Activated naive CD8-positive, alpha-beta T cell treated with anti-CD3 and anti-CD28 coated beads, Interleukin-2, amount 10 ng/mL, durations not matched to agents 7 days and 5 days (primary cell): ENCODE measurements at places on chromosomes 11 and 22.

DNA sequence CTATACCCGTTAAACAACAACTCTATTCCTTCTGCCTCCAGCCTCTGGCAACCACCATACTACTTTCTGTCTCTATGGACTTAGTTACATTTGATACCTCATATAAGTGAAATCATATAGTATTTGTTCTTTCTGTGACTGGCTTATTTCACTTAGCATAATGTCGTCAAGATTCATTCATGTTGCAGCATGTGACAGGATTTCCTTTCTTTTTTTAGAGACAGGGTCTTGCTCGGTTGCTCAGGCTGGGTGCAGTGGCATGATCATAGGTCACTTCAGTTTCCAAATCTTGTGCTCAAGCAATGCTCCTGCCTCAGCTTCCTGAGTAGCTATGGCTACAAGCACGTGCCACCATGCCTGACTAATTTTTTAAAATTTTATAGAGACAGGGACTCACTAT, 29.4 kb upstream of the SORL1 start:
- no peak for DNase-seq

- no peak for DNase-seq
Observed at GRCh38 chr22:39651053-39651996, 80.8 kb downstream of the CACNA1I start.

- no peak for DNase-seq
Observed at GRCh38 chr11:78825591-78826020, 250.9 kb upstream of the NARS2 start.

GRCh38 chr22:25112538-25113253, 87.0 kb upstream of the CRYBB3 start:
- no peak for DNase-seq

DNA sequence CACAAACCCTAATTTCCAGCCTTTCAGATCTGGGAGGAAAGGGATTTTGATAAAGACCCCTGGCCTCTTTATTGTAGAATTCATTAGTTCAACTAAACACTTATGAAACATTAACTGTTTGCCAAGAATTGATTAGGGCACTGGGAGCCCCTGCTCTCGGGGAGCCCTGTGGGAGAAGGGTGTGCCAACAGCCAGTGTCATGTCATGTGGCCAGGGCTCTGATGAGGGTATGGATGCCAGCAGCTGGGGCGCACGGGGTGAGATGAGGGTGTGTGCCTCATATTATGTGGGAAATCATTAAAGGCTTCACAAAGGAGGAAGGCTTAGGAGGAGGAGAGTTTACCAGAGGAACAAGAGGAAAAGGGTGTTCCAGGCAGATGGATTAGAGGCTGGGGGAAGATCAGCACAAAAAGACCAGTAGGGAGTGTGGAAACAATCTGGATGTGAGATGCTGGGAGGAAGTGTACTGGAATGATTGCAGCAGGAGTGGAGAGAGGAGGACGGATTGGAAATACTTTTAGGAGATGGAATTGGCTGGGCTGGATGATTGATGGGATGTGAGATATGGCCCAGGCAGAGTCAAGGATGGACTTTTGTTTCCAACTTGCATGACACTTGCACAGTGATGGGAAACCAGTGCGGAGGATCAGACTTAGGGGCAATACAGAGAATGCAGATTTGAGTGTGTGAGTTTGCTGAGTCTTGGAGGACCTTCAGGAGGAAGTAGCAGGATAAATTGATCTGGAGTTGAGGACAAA, 137.8 kb downstream of the CSNK2A3 start:
- no peak for DNase-seq

- no peak for DNase-seq
Observed at GRCh38 chr22:46971099-46971763, 208.8 kb downstream of the TBC1D22A start.

DNA sequence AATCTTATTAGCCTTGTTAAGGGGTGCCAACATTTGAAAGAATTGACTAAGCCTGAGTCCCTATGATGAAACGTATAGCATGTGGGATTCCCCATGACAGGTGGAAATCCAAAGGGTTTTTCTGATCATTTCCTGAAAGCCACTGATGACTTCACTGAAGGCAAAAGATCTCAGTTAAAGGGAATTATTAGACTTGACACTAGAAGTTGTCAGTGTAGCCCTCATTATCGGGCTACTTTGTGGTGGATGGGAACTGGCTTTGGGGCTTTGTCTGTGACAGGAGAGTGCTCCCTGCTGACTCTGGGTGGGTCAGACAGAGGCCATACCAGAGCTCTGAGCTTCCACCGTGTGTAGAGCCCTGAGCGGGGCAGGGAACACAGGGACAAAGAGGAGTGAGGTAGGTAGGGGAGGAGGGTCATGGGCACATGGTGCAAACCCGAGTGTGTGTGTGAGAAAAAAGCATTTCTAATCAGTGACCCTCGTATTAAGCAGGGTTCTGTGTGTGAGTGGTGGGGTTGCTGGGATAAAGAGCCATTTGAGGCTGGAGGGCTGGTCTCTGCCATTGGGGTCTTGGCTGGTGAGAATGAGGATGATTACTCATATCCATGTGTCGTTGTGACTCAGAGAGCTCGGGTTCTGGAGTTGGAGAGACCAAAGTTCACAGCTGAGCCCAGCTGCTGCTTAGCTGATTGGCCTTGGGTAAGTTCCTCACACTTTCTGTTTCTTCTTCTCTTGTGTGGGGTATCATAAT, 101.1 kb downstream of the GRIK4 start:
- no peak for DNase-seq

DNA sequence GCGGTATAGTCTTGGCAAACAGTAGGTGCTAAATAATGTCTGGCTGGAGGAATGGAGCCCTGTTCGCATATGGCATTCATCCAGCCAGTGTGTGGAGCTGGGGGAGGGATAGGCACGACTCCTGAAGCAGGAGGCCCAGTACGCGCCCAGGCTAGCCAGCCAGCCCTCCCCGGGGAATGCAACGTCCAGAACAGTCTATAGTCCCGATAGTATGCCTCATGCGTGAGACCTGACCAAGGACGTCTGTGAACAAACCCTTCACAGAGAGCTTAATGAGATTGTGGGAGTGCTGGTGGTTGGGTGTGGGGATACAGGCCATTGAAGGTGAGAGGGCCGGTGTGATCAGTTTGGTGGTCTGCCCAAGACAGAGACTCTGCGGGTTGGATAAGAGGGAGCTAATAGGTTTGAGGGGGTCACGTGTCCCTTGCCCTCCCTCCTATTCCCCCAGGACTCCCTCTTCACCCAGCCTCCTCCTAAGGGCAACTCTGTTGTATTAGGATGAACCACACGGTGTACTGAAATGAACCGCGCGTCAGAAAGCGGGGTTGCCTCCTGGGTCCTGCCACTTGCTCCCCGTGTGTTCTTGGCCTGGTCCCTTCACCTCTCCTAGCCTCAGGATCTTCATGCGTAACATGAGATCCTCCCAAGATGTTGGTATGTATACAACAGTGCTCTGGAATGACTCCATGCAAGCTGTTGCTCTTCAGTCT, 987 bp upstream of the GRIK4 start:
- DNase-seq: no peak

DNA sequence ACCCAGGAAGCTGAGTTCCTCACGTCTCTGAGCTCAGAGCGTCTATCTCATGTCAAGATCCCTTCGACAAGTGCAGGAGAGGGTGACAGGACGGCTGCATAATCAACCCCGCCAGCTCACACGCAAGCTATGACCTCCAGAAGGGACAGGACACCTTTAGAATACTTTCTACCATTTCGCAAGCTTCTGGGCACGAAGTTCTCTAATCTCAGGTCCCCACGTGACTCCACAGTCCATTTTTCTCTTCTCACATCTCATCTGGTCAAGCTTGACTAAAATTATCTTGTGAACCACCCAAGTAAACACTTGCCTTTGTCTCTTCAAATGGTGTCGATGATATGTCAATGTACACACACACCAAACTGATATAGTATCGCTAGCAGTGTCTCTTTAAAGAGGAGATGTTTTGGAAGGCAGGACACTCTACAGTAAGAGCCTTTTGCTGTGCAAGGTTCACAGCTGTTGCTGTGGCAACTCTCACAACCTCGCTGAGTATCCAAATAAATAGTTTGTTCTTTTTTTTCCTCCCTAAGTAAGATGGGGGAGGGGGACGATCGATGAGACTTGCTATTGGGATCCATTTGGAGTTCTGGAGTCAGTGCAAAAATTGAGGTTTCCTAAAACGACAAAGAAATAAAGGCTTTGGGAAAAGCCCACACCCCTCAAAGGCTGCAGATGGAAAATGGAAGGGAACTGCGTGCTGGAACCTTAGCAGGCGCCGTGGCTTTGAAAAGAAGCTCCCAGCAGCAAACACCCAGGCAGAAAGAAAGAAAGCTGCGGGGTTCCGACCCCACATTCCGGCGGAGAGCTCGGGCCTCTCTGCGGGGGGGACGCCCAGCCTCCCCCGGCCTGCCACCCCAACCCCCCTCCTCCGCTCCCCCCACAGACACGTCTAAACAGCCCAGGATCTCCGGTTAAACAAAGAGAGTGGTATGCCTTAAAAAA, 215.4 kb upstream of the UBASH3B start:
- no peak for DNase-seq

GRCh38 chr11:64146036-64146955, 19.6 kb downstream of the MACROD1 start:
- peak; percentile 76 for DNase-seq

GRCh38 chr11:42849362-42849761, 462.4 kb upstream of the API5 start:
- DNase-seq: no peak

GRCh38 chr22:23077627-23078461, 7.5 kb downstream of the GNAZ start:
- DNase-seq: no peak

DNA sequence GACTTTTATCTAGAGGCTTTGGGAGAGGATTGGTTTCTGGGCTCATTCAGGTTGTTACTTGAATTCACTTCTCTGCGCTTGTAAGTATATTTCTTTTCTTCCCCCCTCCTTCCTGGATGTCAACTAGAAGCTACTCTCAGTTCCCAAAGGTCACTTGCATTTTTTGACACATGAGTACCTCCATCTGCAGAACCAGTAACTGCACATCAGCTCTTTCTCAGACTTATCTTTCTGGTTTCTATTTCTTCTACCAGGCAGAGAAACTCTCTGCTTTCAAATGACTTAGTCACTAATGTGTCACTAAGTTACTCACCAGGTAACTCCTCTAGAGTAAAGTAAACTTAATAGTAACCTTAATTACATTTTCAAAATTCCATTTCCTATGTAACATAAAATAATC, 773.0 kb upstream of the LUZP2 start:
- DNase-seq: no peak
